AG04450 (cell line): ENCODE measurements at places on chromosomes 2 and 18.

DNA sequence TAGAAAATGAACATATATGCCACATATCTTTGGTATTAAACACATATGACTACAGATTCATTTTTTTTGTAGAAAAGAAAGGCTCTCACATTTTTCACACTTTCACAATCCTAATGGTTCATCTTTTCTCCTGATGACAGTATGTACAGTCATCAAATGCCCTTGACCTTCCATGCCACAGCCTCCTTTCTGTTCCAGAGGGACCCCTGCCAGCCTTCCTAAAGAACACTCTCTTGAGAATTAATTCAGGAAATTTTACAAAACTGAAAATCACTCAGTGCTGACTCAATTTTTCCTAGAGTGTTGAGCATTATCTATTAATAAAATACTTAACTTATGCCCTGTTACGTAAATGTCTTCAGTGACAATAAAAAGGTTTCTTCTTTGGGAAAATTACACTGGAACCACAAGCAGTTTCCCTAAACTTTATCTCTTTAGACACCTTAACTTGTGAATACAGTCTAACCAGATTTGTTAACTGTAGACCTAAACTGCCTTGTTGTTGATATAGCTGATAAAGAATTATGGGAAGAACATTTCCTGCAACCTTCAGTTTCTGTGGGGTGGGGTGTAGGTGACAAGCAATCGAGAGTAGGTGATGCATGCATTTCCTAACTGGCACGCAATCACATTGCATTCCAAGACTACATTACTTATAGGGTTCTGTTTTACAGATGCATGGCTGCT is 15.3 kb upstream of the ACOXL start:
- no peak for DNase-seq

DNA sequence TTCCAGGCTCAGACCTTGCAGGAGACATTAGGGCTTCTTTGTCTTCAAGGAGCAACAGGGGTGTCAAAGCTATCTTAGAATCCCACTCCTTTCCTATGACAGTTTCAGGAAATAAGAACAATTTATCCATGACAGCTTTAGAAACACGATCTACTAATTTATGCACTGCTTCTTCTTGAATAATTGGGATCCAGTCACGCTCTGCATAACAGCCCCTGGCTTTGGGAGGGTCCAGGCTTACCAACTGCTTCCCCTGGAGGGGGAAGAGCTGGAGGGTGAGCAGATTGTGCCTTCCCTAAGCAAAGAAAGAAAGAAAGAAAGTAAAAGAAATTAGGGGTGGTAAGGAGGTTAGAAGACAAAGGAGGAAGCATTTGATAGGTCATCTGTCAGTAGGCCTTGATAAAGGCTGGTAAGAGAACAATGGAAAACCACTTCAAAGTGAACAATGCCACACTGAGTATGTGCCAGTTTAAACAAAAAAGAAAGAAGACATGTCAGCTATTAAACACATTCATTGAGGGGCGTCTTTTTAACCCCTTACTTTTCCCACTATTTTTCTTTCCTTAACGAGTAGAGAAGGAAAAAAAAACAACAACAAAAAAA is 327.6 kb downstream of the DCC start:
- no peak for DNase-seq

DNA sequence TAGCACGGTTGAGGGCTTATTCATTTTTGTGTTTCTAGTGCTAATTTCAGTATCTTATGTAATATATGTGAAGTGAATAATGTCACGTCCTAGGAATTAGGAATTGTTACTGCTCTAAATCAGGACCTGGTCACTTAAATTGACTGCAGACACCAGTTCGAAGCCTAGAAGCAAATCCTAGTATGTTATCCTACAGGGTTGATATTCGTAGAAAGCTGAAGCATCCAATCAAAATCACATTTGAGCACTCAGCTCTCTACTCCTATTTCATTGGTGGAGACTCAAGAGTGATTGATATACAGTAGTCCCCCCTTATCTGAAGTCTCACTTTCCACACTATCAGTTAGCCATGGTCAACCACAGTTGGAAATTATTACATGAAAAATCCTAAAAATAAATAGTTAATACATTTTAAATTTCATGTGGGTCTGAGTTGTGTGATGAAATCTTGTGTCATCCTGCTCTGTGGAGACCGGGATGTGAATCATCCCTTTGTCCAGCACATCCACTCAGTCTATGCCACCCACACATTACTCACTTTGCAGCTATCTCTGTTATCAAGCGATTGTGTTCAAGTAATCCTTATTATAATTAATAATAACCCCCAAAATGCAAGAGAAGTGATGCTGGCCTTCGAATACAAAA is 35.2 kb upstream of the SCN9A start:
- DNase-seq: peak; percentile 62

DNA sequence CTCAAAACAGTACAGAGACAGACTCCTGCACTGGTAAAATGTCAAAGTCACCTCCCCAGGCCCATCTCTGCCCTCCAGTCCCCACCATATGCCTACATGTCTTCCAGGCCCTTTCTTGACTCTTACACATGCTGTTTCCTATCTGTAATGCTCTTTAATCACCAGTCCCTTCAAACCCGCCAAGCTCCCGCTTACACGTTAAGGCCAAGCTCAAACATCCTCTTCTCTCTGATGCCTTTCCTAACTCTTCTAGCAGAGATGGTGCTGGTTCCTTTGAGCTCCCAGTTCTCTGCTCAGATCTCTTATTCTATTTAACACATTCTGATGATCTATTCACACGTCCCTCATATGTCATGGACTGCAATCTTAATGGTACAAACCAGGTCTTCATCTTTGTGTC is 5.0 kb downstream of the EVA1A start:
- no peak for DNase-seq

GRCh38 chr2:231930593-231931281 is 4.5 kb upstream of the NPPC start:
- DNase-seq: no peak

GRCh38 chr2:141791521-141791920 is 339.3 kb downstream of the LRP1B start:
- DNase-seq: no peak

- DNase-seq: no peak
Observed at GRCh38 chr2:179837408-179837807, 24.0 kb downstream of the ZNF385B start.

DNA sequence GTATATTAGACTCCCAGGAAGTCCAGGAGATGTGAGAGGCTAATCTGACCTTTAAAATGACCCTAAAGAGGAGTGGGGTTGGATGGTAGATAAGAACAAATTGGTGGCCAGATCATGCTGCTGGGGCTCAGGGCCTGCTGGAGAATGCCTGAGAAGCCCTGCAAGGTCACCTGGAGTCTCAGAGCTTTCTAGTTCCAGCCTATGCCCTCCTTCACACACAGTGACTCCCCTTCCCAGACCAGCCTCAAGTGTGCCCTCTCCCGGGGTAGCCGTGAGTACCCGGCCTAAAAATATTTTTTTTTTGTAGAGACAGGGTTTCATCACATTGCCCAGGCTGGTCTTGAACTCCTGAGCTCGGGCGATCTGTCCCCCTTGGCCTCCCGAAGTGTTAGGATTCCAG is 44.2 kb upstream of the FZD5 start:
- no peak for DNase-seq

DNA sequence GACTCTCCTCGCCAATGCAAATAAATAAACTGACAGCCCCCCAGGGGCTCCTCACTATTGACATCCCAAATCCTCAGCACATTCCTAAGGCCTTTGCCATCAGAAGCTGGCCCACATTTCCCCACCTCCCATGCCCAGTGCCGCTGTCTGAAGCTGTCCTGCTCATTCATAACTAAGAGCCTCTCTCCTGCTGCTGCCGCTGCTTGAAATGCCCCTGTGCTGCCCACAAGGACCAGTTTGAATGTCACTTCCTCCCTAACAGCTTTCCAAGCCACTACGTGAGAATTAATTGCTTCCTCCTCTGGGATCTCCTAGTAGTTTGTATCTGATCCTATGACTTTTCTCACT is 151.6 kb upstream of the CAPN13 start:
- no peak for DNase-seq

DNA sequence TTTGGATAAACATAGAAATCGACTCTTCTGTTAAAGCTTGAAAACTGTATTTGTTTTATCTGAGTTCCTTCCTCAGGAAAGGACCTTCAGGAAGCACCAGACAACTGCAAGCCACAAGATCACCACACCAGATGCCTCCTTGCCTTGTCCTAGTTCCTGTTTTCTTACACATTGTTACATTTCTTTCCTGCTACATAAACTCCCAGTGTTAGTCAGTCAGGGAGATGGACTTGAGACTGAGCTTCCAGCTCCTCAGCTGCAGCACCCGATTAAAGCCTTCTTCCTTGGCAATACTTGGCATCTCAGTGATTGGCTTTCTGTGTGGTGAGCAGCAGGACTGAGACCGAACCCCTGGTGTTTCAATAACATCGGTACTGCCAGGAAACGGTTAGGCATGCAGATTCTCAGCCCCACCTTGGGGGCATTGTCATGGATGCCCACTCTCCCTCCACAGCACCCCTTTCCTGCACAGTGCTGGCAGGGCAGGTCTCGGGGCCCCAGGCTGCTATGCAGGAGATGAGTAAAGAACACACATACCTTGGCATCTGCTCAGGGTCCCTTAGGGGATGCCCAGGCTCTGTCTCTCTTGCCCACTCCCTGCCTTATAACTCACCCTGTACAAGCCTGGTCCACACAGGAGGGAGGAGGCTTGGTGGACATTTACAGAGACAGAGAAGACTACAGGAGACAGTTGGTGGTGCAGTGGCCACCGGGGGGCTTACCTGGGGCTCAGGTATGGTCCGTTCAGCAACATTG is 32.6 kb downstream of the ANKMY1 start:
- no peak for DNase-seq

DNA sequence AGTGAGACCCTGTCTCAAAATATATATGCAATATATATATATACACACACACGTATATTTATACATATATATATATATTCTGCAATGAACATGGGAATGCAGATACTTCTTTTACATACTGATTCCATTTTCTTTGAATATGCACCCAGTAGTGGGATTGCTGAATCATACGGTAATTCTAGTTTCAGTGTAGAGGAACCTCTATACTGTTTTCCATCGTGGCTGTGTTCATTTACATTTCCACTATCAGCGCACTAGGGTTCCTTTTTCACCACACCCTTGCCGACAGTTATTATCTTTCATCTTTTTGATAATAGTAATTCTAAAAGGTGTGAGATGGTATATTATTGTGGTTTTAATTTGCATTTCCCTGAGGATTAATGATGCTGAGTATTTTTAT is 52.3 kb upstream of the SLC39A10 start:
- DNase-seq: no peak

DNA sequence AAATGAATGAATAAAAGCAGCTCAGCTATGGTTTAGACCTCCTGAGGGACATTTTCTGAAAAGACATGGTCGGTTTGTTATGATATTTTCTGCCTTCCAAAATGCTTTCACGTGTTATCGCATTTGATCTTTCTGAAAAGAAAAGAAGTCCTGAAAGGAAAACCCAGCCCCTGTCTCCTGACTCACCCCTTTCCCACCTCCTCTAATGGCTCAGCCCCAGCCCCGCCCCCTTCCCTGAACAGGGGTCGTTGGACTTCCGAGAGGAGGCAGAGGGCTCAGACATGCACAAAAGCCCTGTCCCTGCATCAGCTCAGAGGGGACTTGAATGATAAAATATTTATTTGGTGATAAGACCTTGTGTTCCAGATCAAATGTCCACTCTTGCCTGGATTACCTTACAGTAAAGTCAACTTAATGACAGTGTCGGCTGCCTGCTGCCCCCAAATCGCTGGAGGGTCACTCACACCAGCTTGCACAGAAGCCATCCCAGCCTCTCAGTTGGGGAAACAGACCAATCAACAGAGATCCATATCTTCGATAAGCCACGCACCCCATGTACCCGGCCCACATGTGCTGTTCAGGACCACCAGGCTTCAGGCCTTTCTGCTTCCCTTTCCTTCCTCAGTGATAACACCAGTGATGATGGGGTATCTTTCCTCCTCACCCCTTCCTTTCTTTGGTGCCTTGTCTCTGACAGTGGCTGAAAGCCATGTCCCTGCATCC is 69.6 kb downstream of the CLHC1 start:
- no peak for DNase-seq

- no peak for DNase-seq
Observed at GRCh38 chr18:52829876-52830405, 489.9 kb downstream of the DCC start.

DNA sequence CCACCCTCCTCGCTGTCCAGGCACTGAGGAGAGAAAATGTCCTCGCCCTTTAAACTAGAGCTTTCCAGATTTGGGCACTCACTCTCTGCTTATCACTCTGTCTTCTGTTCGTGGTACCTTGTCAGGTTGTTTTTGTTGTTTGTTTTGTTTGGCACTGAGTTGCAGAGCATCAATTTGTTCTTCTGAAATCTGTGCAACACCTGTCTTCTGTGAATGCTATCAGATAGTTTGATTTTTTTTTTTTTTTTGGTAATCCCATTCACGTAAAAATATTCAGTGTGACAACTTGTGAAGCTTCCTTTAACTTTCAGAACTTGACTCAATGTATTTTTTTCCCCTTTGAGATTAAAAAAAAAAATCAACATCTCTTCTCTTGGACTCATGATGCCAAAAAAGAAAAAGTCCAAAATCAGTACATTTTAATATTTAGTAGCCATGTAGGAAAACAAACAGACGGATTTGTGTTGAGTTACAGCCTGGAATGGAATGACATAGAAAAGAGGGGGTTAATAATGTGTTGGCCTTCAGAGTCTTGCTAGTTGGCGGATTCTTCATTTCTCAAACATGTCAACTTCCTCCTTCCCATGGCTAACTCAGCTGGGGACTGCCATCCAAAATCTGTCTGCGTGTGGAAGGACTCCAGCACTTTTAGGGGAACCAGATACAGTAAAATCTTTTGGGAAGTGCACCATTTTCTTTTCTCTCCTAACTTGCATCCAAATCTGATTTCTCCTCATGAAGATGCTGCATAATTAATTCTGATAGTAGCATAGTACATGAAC is 1.6 kb downstream of the TMEM178A start:
- no peak for DNase-seq

- no peak for DNase-seq
Observed at GRCh38 chr2:5077479-5078089, 614.6 kb upstream of the SOX11 start.

GRCh38 chr18:22339913-22340312 is 77.8 kb downstream of the CTAGE1 start:
- no peak for DNase-seq

GRCh38 chr18:67218556-67218955 is 298.0 kb downstream of the DSEL start:
- no peak for DNase-seq

DNA sequence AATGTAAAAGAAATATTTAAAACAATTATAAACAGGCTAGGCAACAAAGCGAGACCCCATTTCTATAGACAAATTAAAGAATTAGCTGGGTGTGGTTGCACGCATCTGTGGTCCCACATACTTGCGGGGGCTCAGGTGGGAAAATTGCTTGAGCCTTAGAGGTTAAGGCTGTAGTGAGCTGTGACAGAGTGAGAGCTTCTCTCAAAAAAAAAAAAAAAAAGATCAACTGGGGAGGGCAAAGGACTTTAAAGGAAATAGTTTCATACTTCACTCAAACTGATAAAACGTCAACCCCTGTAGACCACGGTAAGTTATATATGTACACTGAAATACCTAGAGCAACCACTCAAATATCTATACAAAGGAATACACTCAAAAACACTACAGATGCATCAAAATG is 37.5 kb downstream of the MGAT4A start:
- no peak for DNase-seq

- no peak for DNase-seq
Observed at GRCh38 chr2:213429516-213429915, 145.3 kb downstream of the SPAG16 start.
